Glutamatergic neuron (in vitro differentiated cells): ENCODE measurements at places on chromosomes 4 and X. TPM values are rescaled to one million over a fixed set of nuclear protein-coding genes. Genes with fewer than 3 reads are reported as not detected.

JCHAIN gene
- total RNA-seq, result not detected

PORCN gene
- 18.6 TPM for total RNA-seq

PDE5A gene
- 3.2 TPM for total RNA-seq

PHOX2B gene
- 101 TPM for total RNA-seq

IRS4 gene
- not detected for total RNA-seq

CXCL6 gene
- not detected for total RNA-seq

KLHL8 gene
- total RNA-seq, result 16.6 TPM

RBMXL3 gene
- not detected for total RNA-seq

TAF7L gene
- 0.25 TPM for total RNA-seq

DGAT2L6 gene
- not detected for total RNA-seq

PPP4R3C gene
- total RNA-seq, result not detected

KIT gene
- 3.0 TPM for total RNA-seq

BCOR gene
- 59.0 TPM for total RNA-seq
